ENCODE measurements at places on chromosomes 12 and 14. TPM values are rescaled to one million over a fixed set of nuclear protein-coding genes. Genes with fewer than 3 reads are reported as not detected.

DNA sequence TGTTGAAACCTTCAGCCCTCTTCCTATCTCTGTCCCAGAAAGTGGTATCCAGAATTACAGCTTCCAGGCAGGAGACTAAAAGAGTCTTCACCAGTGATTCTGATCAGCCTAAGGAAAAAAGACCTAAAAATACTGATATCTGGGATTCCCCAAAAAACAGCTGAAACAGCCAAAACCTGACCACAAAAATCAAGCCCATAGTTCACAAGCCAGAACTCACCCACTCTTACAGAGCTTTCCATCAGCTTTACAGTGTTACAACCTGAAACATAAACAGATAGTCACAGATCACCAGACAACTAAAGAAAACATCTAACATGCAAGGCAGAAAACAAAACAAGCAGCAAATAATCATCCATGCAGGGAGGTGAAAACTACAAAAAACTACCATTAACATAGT, 26.0 kb upstream of the TSPAN8 start:
- H3K27me3 ChIP-seq = no peaks in the 10 kb centered on the region
- no peak overlapping the region for H3K4me3 ChIP-seq
- DNase-seq = no peak
- H3K36me3 ChIP-seq = no peaks in the 10 kb centered on the region
- H3K27ac ChIP-seq = no peak overlapping the region
- no peaks in the 10 kb centered on the region for H3K4me1 ChIP-seq

GRCh38 chr12:87689196-87689595, 340.0 kb downstream of the C12orf50 start:
- H3K27me3 ChIP-seq = no peaks in the 10 kb centered on the region
- no peak for DNase-seq
- H3K4me3 ChIP-seq = no peak overlapping the region
- H3K4me1 ChIP-seq = no peaks in the 10 kb centered on the region

DNA sequence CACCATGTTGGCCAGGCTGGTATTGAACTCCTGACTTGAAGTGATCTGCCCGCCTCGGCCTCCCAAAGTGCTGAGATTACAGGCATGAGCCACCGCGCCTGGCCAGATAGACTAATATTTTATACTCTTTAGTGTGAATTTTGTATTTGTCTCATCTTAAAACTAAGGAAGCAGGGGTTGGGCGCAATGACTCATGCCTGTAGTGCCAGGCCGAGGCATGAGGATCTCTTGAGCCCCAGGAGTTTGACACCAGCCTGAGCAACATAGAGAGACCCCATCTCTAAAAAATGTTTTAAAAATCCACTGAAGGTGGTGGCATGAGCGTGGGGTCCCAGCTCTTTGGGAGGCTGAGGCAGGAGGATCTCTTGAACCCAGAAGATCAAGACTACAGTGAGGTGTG, 9.0 kb downstream of the DYNC1H1 start:
- no peak for DNase-seq
- no peak overlapping the region for H3K27ac ChIP-seq
- H3K27me3 ChIP-seq = no peaks in the 10 kb centered on the region
- peaks cover 27% of the 10 kb centered on the region for H3K4me1 ChIP-seq

DNA sequence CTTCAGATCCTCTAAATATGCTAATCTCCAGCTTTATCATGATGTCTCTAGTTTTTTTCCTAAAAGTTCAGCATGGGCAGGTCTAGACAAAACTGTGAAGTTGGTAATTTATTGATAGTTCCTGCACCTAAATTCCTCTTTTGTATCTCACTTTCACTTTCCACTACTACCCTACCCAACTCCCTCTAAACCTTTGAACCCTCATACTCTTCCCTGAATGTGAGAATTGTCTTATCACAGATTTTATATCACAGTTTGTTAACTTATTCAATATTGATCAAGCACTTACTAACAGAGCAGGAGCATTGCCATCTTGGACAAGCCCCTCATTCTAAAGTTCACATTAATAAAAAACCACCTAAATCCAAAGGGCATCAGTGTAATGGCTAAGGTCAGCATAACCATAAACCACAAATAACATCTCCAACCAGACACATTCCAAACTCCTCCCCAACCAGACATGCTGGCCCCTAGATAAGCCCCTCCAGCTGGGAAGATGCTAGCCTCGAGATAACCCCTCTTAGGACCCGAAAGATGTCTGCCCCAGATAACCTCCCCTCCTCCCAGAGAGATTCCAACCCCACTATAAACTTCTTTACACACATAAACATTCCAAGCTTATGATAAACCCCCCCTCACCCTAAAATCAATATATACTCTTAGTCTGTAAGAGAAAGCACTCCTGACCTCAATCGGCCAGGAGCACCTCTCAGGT, 78.7 kb downstream of the FSCB start:
- H3K27me3 ChIP-seq = no peaks in the 10 kb centered on the region
- no peak overlapping the region for H3K27ac ChIP-seq
- no peaks in the 10 kb centered on the region for H3K36me3 ChIP-seq
- H3K4me1 ChIP-seq = no peaks in the 10 kb centered on the region
- H3K4me3 ChIP-seq = no peak overlapping the region

DNA sequence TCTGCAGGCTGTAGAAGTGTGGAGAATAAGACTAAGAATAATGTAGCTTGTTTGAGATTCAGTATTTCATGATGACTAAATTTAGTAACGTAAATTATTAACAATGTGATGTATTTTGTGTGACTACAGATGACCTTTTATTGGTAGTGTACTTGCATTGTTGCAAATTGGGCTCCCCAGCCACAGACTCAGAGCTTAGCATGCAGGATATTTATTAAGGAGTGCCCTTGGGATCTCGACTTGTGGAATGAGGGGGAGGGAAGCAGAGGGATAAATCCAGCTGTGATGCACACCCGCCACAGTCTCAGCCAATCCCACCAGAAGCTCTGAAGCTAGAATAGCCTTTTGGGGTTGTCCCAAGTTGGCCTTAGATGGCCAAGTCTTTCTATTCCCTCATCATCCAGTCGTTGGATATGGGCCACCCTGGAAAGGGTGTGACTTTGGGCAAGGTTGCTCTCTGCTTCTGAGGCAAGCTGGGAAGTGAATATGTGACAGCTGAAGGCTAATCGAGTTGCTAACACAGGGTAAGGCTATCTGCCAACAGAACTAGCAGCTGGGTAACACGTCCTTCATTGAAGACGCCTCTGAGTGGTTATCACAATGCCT, 42.1 kb upstream of the USP44 start:
- H3K4me3 ChIP-seq = no peak overlapping the region
- peaks cover 8% of the 10 kb centered on the region for H3K27me3 ChIP-seq
- no peaks in the 10 kb centered on the region for H3K4me1 ChIP-seq
- no peaks in the 10 kb centered on the region for H3K36me3 ChIP-seq
- H3K27ac ChIP-seq = no peak overlapping the region

DNA sequence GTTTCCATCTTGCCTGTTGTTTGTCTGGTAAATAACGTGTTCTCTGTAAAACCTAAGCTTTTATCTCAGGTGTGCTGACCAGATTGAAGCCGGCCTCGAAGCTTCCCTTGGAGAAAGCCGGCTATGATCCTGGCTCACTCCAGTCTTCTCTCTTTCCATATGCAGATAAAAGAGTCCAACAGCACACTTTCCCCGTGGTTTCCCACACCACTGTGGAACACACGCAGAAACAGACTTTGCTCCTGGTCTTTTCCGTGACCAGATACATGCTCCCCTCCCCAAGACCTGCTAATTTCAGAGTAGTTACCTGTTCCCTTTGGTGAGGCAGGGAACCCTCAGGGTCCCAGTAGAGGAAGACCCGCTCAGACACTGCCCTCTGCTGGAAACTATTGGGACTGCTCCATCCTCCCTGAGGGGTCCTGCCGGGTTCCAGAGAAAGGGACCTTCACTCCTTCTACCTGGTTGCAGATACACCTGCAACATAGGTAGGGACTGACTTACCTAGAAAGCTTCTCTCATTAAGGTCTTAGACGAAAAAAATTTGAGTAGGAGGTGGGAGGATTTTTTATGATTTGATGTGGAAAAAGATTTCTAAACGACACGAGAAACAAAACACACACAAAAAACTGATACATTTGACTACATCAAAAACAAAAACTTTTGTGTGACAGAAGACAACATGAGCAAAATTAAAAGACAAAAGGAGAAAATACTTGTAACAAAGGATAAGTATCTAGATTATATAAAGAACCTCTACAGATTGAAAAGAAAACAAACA, 415.4 kb upstream of the CCDC196 start:
- H3K27me3 ChIP-seq = peaks cover 12% of the 10 kb centered on the region
- peak; percentile 71 for DNase-seq
- H3K4me3 ChIP-seq = no peak overlapping the region
- H3K36me3 ChIP-seq = no peaks in the 10 kb centered on the region

DNA sequence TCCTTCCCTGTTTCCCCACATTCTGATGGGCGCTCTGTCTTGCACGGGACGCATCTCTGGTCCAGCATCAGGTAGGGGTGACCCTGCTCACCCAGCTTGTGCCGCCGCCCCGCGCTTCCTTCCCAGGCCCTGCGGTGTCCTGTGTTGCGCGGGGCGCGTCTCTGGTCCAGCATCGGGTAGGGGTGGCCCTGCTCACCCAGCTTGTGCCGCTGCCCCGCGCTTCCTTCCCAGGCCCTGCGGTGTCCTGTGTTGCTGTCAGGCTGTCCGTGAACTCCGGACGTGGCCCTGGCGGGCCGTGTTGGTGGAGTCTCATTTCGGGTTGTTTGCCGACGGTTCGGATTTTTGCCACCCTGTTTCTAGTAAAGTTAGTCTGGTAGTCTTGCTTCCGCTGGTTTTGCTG, 6.8 kb downstream of the FBRSL1 start:
- H3K4me3 ChIP-seq = no peak overlapping the region
- H3K4me1 ChIP-seq = peaks cover 14% of the 10 kb centered on the region
- no peak for DNase-seq
- no peak overlapping the region for H3K27ac ChIP-seq
- peaks cover 7% of the 10 kb centered on the region for H3K36me3 ChIP-seq
- no peaks in the 10 kb centered on the region for H3K27me3 ChIP-seq

- H3K27me3 ChIP-seq = no peaks in the 10 kb centered on the region
- DNase-seq = peak; percentile 65
- no peak overlapping the region for H3K4me3 ChIP-seq
- H3K4me1 ChIP-seq = peaks cover 52% of the 10 kb centered on the region
- H3K36me3 ChIP-seq = peaks cover 10% of the 10 kb centered on the region
Measured at GRCh38 chr14:44961151-44961553, 595 bp downstream of the KLHL28 start.

DNA sequence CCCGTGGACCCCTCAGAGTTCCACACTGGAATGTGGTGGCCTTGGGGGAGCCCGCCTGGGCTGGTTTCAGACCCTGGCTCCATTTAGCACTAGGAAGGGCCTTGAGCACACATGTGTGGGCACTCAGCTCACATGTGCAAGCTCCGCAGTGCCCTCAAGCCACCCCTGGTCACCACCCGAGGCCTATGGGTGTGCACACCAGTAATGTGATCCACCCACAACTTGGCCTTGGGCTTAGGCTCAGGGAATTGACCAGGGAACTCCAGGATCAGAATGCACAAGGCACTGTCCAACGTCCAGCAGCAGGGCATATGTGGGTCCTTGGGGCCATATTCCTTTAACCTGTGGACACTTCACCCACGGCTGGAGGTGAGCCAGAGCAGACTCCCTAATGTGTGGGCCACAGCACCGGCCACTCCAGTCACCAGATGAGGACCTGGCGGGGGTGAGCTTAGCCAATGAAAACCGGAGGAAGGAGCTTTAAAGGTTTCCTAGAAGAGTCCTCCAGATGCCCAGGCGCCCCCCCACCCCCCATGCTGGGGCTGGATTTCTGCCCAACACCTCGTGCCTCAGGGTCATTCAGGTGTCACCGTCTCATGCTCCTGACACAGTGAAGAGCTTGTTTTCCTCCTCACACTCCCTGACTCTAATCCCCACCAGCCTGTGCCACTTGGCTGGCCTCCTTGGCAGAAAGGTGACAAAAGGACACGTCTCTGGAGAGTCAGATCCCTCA, 209.2 kb downstream of the ZFP36L1 start:
- no peak overlapping the region for H3K27ac ChIP-seq
- no peak for DNase-seq
- H3K36me3 ChIP-seq = no peaks in the 10 kb centered on the region
- no peak overlapping the region for H3K4me3 ChIP-seq
- H3K4me1 ChIP-seq = no peaks in the 10 kb centered on the region

Gene TSPAN8
- total RNA-seq = not detected

Gene CELA1
- not detected for total RNA-seq

Gene FOXN4
- total RNA-seq = not detected

Gene PMCH
- total RNA-seq = 0.70 TPM
